Activated CD4-positive, alpha-beta T cell treated with anti-CD3 and anti-CD28 coated beads, Interleukin-2, amount 10 ng/mL, durations not matched to agents 7 days and 5 days (primary cell): ENCODE measurements at places on chromosomes 2 and 18. TPM values are rescaled to one million over a fixed set of nuclear protein-coding genes. Genes with fewer than 3 reads are reported as not detected.

CTAGE1 gene
- not detected for total RNA-seq

GNAL gene
- total RNA-seq = 0.04 TPM

M1AP gene
- total RNA-seq = not detected

MEP1B gene
- not detected for total RNA-seq

ICOS gene
- total RNA-seq = 52.0 TPM

RBMS1 gene
- 100 TPM for total RNA-seq
